Ammon's horn (tissue), 1 donor: ENCODE measurements at places on chromosomes 5 and 9.

GRCh38 chr5:112024221-112024620 lies 267.2 kb upstream of the NREP start:
- no peak for DNase-seq

GRCh38 chr9:68955330-68955729 lies 58.6 kb downstream of the PRKACG start:
- DNase-seq = no peak

GRCh38 chr5:121019106-121019505 lies 555.0 kb downstream of the PRR16 start:
- DNase-seq = no peak

- DNase-seq = no peak
These were observed 168.4 kb downstream of the TTLL11 start for GRCh38 chr9:121924700-121925099.

DNA sequence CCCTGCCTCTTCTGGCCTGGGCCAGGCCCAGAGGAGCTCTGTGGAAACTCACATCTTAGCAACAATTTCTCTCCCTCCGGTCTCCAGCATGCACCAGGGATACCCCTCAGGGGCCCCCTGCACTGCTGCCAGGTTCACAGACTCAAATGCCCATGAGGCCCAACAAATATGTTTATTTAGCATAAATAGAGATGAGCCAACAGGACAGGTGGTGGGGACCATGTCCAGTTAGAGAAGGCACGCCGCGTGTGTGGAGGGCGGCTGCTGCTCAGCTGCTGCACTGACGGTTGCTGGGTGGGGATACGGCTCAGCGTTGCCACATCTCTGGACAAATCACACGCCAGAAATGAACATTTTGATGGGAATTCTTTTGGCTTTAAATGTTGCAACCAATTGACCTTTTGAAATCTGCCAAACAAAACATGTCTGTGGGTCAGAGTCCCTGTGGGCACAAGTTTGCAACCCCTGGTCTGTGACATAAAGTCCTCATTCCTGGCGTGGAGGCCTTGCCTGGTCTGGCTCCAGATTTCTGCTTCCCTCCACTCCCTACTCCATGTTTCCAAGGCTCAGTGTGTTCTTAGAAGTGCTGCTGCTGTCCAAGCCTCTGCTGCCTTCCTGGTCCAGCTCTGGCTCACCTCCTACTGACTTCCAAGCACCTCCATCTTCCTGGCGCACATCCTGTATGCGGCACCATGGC lies 88.9 kb downstream of the AMBP start:
- no peak for DNase-seq

GRCh38 chr9:91073049-91073810 lies 271.6 kb downstream of the SYK start:
- no peak for DNase-seq

DNA sequence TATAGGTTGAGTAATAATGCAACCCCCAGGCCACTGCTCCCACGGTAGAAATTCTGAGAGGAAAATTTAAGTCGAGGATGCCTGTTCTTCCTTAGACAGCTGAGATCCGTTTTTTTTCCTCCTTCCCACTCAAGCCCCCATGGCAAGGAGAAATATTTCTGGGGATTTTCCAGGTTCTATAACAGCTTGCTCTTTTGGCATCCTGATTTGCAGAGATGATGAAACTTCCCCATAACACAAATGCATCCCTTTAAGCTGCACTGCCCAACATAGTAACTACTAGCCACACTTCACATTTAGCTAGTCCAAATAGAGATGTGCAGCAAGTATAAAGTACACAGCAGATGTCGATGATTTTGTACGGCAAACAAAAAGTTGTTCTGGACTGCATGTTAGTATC lies 32.5 kb upstream of the GNA14 start:
- DNase-seq = no peak

DNA sequence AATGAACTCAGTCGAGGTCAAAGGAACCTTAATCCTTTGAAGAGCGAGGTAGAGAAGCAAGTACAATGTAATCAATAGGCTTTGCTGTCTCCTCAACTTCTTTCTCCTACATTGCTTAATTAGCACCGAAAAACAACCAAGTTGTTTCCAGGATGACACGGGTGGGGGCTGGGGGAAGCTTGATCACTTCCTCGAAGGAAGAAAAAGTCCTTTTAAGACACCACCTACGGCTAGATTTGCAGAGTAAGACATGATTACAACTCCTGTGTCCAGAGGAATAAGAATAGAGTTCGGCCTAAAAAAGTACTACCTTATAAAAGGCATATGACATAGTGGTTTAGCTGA lies 811 bp upstream of the ARRDC3 start:
- DNase-seq = peak; percentile 29

- DNase-seq = no peak
These were observed 1.7 kb upstream of the RABL6 start for GRCh38 chr9:136806067-136806466.

DNA sequence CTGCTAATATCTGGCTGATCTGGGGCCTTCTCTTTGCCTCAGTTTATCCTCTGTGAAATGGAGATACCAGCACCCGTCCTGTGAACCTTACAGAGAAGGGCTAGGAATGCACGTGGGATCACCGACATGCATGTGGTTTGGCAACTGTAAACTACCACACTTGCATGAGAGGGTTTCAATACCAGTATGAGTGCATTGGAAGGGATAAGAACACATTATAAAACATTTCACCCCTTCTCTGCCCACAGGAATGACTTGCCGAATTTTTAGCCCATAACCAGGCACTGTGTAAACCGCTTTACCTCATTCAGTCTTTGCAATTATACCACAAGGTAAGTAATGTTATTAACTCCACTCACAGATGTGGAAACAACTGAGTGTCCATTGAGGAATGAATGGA lies 8.9 kb upstream of the RAB14 start:
- DNase-seq = no peak

DNA sequence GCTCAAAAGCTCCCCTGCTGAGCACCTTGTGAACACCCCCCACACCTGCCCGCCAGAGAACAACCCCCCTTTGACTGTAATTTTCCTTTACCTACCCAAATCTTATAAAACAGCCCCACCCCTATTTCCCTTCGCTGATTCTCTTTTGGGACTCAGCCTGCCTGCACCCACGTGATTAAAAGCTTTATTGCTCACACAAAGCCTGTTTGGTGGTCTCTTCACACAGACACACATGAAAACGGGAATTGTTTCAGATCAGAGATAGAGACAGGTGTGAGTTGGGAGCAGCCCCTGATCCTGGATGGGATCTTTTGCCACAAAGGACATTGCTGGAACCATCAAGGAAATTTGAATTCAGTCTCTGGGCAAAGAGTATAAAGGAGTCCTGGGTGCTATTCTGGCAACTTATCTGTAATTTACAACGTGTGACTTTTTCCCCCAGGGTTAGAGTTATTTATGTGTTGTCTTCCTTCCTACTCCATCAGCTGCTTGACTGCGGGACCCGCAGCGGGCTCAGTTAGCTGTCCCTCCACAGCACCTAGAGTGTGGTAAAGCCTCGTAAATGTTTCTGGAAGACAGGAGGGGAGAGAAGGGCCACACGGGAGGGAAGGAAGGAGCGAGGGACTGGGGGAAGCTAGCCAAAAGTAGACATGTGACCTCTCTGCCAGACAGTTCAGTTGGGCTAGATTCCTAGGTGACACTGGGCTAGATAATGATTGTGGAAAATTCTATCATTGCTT lies 437.0 kb downstream of the ZNF608 start:
- no peak for DNase-seq

DNA sequence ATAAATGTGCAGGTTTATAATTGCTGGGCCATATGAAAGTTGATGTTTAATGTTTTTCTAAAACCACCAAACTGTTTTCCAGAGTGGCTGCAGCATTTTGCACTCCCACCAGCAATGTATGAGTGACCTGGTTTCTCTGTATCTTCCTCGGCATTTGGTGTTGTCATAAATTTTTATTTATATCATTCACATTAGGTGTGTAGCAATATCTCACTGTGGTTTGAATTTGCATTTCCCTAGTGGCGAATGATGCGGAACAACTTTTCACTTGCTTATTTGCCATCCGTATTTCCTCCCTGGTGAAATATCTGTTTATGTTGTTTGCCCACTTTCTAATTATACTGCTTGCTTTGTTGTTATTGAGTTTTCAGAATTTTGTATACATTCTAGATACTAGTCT lies 295.7 kb upstream of the TUT7 start:
- DNase-seq = no peak

- DNase-seq = no peak
These were observed 5.6 kb downstream of the AP3S1 start for GRCh38 chr5:115847290-115847689.

- DNase-seq = no peak
These were observed 53.1 kb upstream of the NREP start for GRCh38 chr5:111810112-111810511.

- DNase-seq = no peak
These were observed 25.1 kb downstream of the ZNF474 start for GRCh38 chr5:122154491-122154890.

GRCh38 chr5:178203670-178204181 lies 607 bp upstream of the HNRNPAB start:
- DNase-seq = peak; percentile 27

DNA sequence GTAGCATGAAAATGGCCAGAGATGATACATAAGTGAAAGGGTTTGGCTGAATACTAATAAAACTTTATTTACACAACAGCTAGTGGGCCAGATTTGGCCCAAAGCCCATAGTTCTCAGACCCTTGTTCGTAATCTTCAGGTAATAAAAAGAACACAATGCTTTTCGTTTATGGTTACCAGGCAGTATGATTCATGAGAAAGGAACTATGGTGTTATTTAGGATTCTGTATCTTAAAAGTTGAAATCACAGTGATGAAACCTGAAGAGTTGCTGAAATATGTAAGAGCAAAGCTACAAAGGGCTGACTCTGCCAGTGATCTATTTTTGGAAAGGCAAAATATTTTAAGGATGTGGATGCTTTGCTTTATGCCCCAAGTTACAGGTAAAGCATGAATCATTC lies 192.7 kb downstream of the SMC2 start:
- no peak for DNase-seq

GRCh38 chr5:124738681-124739633 lies 7.5 kb downstream of the ZNF608 start:
- no peak for DNase-seq

DNA sequence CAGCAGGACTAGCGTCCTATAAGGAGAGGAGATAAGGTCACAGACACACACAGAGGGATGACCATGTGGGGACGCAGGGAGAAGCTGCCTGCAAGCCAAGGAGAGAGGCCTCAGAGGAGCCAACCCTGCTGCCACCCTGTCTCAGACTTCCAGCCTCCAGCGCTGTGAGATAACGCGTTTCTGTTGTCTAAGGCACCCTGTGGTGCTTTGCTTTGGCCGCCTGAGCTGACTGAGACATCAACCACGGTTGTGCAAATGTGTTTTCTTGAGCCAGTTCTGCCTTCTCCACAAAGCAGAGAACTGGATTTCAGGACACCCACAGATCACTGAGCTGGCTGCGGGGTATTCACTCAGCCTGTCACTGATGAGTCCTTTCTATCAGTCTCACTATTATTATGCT lies 149.1 kb downstream of the NXNL2 start:
- no peak for DNase-seq

DNA sequence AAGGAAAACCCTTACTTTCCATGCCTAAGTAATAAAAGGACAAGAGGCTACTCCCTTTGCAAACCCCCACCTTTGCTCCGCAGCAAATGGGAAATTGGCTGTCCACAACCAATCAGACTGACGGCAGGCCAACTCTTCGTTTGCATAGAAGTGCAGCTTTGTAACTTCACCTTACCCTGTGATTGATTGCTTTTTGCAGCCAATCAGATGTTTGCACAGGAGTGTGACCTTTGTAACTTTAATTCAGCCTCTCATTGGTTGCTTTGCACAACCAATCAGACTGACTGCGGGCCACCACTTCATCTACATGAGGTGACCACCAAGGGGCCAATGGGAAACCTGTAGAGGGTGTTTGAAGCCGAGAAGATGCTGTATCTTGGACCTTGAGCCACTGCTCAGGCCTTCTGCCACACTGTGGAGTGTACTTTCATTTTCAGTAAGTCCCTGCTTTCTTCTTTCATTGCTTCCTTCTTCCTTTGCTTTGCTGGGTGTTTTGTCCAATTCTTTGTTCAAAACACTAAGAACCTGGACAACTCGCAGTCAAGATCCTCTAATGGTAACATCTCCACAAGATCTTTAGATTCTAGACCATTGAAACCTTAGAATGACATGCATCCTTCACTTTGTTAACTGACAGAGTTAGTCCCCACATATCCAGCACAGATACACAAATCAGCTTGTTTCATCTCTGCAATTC lies 51.3 kb upstream of the FREM1 start:
- DNase-seq = no peak

DNA sequence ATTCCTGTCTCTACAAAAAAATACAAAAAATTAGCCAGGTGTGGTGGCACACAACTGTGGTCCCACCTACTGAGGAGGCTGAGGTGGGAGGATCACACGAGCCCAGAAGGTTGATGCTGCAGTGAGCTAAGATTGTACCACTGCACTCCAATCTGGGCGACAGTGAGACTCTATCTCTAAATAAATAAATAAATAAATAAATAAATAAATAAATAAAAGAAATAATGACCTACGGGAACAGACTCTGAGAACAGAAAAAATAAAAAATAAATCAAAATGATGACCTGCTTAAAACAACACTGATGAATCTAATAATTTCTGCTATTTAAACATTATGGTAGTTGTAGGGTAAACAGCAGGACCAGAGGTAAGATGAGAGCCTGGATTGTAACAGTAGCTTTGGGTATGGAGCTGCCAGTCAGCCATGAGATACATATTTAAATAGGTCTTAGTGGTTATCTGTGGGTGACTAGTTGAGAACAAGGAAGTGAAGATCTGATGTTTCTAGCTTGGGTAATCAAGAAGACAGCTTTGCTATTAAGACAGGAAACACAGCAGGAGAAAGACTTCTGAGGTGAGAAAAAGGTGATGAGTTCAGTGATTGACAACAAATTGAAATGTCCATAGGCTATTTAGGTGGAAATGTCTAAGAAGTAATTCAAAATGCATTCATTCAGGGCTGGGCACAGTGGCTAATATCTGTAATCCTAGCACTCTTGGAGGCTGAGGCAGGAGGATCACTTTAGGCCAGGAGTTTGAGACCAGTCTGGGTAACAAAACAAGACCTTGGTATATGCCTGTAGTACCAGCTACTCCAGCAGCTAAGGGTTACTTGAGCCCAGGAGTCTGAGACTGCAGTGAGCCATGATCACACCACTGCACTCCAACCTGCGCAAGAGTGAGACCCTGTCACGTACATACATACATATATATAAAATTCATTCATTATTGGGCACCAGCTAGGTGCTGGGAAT lies 11.0 kb downstream of the RNF145 start:
- no peak for DNase-seq

- DNase-seq = peak; percentile 35
These were observed 660 bp downstream of the SCAMP1 start for GRCh38 chr5:78360924-78361630.

DNA sequence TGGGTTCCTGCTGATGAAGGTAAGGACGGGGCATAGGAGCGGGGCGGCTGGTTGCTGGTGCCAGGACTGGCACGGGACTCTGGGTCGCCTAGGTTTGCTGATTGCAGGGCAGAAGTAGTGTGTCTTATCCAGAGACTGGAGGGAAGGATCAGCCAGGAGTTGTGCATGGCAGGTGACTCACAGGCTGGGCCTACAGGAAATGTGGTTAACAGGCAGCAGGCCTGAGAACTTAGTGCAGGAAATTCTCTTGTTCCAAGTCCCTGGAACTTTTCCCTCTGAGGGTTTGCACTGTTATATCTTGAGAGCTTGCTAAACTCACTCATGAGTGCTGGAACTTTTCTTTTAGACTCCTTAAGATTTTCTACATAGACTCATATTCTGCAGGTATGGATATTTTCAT lies 95.1 kb downstream of the ANXA2R start:
- no peak for DNase-seq
